ENCODE measurements at places on chromosomes 2 and 18. TPM values are rescaled to one million over a fixed set of nuclear protein-coding genes. Genes with fewer than 3 reads are reported as not detected.

LHCGR gene
- 0.07 TPM for polyA plus RNA-seq

ASAP2 gene
- polyA plus RNA-seq, result 9.2 TPM

ACVR1C gene
- 0.36 TPM for polyA plus RNA-seq

EMX1 gene
- polyA plus RNA-seq, result 0.18 TPM

CFAP53 gene
- polyA plus RNA-seq, result 0.34 TPM

TDRD15 gene
- polyA plus RNA-seq, result not detected

STAT4 gene
- polyA plus RNA-seq, result 13.0 TPM

ONECUT2 gene
- polyA plus RNA-seq, result 0.02 TPM

MYO5B gene
- polyA plus RNA-seq, result 4.5 TPM

SLC1A4 gene
- polyA plus RNA-seq, result 1.2 TPM

GAREM1 gene
- polyA plus RNA-seq, result 2.9 TPM

NABP1 gene
- 4.6 TPM for polyA plus RNA-seq

KLF7 gene
- polyA plus RNA-seq, result 6.0 TPM

DSC2 gene
- polyA plus RNA-seq, result 6.6 TPM

PRSS56 gene
- polyA plus RNA-seq, result 0.05 TPM

CFC1 gene
- polyA plus RNA-seq, result 0.25 TPM

CYP1B1 gene
- polyA plus RNA-seq, result 10.1 TPM

ACMSD gene
- not detected for polyA plus RNA-seq

FN1 gene
- polyA plus RNA-seq, result 284 TPM

GAREM2 gene
- polyA plus RNA-seq, result 1.9 TPM

CPO gene
- polyA plus RNA-seq, result 0.52 TPM

FEV gene
- not detected for polyA plus RNA-seq

SKA1 gene
- 0.14 TPM for polyA plus RNA-seq

VSNL1 gene
- 36.8 TPM for polyA plus RNA-seq

PSMA8 gene
- 0.05 TPM for polyA plus RNA-seq

MLPH gene
- polyA plus RNA-seq, result 138 TPM

TUBA3E gene
- polyA plus RNA-seq, result 28.8 TPM

PTPN4 gene
- polyA plus RNA-seq, result 6.5 TPM

MATN3 gene
- polyA plus RNA-seq, result 0.29 TPM

TUBA4B gene
- not detected for polyA plus RNA-seq

NR4A2 gene
- 22.7 TPM for polyA plus RNA-seq

CKAP2L gene
- polyA plus RNA-seq, result not detected

HTR2B gene
- 2.3 TPM for polyA plus RNA-seq

C2orf80 gene
- polyA plus RNA-seq, result not detected

SERPINB7 gene
- not detected for polyA plus RNA-seq

PARD6G gene
- 2.5 TPM for polyA plus RNA-seq

KATNAL2 gene
- 5.0 TPM for polyA plus RNA-seq

DAPL1 gene
- polyA plus RNA-seq, result not detected
